Stimulated activated CD8-positive, alpha-beta memory T cell treated with anti-CD3 and anti-CD28 coated beads, Interleukin-7, amount 100 ng/mL, for 48 hours (primary cell): ENCODE measurements at places on chromosomes 5 and 9.

- no peak for DNase-seq
Measured at GRCh38 chr5:151081431-151082281, 822 bp upstream of the TNIP1 start.

DNA sequence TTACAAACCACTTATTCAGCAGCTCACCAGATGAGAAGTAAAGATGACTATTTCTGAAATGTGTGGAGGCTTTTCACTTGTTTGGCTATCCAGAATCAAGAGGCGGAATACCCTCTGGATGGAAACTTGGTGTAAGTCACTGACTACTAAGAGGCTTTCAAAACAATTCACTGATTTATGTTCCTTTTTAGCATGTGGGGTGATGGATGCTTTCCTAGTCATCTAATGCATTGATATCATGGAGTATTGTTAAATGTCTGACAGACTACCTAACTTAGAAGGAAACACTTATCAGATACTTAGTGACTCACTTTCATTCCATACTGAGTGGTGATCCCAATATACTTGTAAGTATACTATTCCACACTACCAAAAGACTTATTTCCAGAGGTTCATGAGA, 141.4 kb downstream of the PLK2 start:
- DNase-seq: no peak

- DNase-seq: no peak
Measured at GRCh38 chr9:32398207-32398606, 13.8 kb downstream of the ACO1 start.

DNA sequence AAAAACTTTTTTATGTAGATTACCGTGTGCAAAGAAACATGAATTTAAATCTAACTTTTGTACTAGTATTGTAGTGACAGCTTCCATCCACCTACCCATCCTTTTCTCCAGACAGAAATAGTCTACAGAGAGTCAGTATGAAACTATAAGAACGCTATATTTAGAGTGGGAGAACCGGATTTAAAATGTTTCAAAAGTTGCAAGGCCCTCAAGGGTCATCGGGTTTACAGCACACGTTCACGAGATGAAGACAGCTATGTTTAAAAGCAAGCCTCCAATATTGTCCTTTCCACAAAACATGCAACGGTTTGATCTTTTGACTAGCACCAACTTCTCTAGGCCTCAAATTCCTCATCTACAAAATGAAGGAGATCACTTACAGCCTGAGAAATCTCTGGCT, 139.9 kb downstream of the LPAR1 start:
- DNase-seq: no peak

DNA sequence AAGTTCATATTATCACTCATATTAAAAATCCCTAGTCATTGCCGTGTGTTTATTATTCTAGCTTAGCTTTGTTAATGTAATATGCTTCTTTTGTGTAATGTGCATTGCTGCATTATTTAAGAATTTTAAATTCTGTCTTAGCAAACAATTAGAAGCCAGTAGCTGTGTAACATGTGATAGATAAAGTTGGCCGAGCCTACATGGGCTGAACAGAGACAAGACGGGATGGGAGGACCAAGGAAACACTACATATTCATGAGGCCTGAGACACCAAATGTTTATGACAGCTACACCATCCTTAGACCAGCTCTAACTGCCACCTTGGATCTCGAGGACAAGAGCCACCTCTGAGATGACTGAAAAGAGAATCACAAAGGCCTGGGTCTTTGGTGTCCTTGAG, 51.0 kb upstream of the COL15A1 start:
- DNase-seq: no peak

DNA sequence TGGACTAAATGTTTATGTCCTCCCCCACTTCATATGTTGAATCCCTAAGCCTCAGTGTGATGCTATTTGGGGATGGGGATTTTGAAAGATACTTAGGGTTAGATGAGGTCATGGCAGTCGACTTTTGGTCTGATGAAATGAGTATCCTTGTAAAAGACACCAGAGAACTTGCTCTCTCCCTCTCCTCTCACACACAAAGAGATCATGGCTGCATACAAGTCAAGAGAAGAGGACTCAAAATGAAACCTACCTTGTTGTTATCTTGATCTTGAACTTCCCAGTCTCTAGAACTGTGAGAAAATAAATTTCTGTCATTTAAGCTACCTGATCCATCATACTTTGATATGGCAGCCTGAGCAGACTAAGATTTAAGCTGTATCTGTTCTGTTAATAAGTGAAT, 144.0 kb upstream of the HAPLN1 start:
- DNase-seq: no peak

- no peak for DNase-seq
Measured at GRCh38 chr5:103353581-103353980, 95.0 kb downstream of the MACIR start.

DNA sequence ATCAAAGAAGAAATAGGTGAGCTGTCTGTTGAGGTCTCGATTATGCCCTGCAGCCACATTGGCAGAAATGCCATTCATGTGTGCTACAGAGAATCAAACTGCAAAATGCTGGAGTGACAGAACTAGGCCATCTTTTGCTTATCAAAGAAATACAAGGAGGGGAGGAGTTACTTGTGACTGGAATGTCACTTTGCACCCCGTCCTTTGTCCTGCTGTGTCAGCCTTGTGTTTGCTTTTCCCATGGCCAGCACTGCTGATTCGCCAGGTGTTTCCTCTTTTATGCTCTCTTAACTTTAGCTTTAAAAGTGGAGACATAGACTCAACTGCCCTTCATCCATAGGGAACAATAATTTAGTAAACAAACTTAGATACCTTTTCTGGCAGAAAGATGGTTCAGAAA, 54.3 kb downstream of the SLC46A2 start:
- no peak for DNase-seq

- DNase-seq: no peak
Measured at GRCh38 chr5:108786806-108787483, 39.2 kb downstream of the FER start.

- no peak for DNase-seq
Measured at GRCh38 chr9:77125665-77126064, 51.7 kb upstream of the VPS13A start.

GRCh38 chr5:69492391-69492922, at the start of gene OCLN:
OCLN (plus strand) TSS chr5:69492790; CDS start chr5:69504245, 11,455 bp downstream.
- no peak for DNase-seq

GRCh38 chr5:44603496-44604272, 205.1 kb upstream of the MRPS30 start:
- no peak for DNase-seq
